Lung (tissue), 17 donors: ENCODE measurements at places on chromosomes 7 and 10. TPM values are rescaled to one million over a fixed set of nuclear protein-coding genes. Genes with fewer than 3 reads are reported as not detected.

DNA sequence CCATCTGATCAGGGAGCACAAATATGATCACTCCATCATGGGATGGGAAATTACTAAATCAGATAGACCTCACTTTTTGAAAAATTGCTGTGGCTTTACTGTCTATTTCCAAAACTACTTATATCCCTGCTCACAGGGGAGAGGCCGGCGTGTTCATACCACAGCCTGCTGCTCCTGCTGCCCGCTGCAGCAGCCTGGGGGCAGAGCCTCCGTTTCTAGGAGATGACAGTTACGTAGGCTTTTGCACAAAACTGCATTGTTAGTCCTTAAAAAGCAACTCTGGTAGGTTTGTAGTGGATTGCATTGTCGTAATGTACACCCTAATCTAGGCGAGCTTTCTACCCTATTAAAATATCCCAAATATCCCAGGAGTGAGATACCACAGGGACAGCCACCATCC, 203.7 kb downstream of the EBF3 start:
- no peak for DNase-seq
- H3K27me3 ChIP-seq: no peaks in the 10 kb centered on the region
- no peak overlapping the region for H3K4me3 ChIP-seq
- H3K27ac ChIP-seq: no peak overlapping the region
- H3K36me3 ChIP-seq: no peaks in the 10 kb centered on the region

DNA sequence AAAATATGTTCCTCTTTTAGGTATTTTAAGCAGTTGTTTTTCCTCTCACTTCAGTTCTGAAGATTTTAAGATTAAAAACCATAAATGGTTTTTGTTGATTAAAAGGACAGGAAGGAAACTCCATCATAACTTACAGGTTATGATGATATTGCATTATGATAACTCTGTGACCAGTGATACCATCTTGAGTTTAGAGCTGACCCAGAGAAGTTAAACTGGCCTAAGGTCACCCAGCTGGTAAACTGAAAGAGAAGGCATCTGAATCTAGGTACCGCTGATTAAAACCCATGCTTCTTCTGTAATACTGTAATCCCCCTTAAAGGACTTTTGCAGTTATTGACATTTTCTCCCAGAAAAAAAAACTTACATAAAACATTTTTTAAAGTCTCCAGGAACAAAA, 29.6 kb downstream of the LOXL4 start:
- no peak overlapping the region for H3K27ac ChIP-seq
- no peak overlapping the region for H3K4me3 ChIP-seq
- H3K36me3 ChIP-seq: no peaks in the 10 kb centered on the region
- no peaks in the 10 kb centered on the region for H3K27me3 ChIP-seq

DNA sequence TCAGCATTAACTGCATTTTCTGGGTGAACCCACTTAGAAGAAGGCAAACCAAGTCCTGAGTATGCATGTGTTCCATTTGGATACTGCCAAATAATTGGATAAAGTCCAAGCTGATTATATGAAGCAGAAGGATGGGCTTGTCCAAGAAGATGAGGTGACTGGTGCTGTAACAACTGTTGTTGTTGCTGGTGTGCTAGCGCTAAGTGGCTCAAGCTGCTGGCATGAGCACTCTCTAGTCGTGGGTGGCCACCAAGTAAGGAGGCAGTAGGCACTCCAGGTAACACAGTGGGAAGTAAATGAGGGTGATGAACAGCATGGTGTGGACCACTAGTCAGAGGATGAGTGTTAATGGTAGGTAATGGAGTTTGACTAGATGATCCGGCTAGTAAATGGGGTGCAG, 80.4 kb downstream of the NRBF2 start:
- H3K36me3 ChIP-seq: peaks cover 9% of the 10 kb centered on the region
- no peak for DNase-seq
- no peak overlapping the region for H3K27ac ChIP-seq
- no peak overlapping the region for H3K4me3 ChIP-seq
- H3K4me1 ChIP-seq: peaks cover 6% of the 10 kb centered on the region
- H3K27me3 ChIP-seq: no peaks in the 10 kb centered on the region

- DNase-seq: no peak
- no peak overlapping the region for H3K27ac ChIP-seq
- H3K4me3 ChIP-seq: no peak overlapping the region
- no peaks in the 10 kb centered on the region for H3K27me3 ChIP-seq
- H3K4me1 ChIP-seq: peaks cover 3% of the 10 kb centered on the region
- no peaks in the 10 kb centered on the region for H3K36me3 ChIP-seq
Measured at GRCh38 chr10:30233186-30233959, 115.7 kb downstream of the MTPAP start.

DNA sequence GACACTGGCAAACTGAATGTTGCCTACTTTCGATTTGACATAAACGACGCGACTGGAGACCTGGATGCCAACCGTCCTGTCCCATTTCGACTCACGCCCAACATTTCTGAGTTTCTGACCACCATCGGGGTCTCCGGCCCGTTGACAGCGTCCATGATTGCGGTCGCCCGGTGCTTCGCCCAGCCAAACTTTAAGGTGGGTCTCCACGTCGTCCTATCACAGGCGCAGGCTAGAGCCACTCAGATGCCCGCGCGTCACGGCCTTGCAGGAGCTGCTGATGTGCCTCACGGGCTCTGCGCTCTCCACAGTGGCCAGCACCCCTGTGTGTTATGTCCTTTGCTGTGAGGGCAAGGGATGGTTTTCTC, 132.6 kb downstream of the SMURF1 start:
- H3K27me3 ChIP-seq: no peaks in the 10 kb centered on the region
- H3K4me3 ChIP-seq: no peak overlapping the region
- DNase-seq: no peak

Gene TMEM270
- total RNA-seq: 1.1 TPM

Gene BPGM
- total RNA-seq: 14.3 TPM

Gene EPHA1
- total RNA-seq: 13.3 TPM

Gene UCN3
- 0.28 TPM for total RNA-seq
